Brain microvascular endothelial cell (primary cell): ENCODE measurements at places on chromosomes 6 and 20.

DNA sequence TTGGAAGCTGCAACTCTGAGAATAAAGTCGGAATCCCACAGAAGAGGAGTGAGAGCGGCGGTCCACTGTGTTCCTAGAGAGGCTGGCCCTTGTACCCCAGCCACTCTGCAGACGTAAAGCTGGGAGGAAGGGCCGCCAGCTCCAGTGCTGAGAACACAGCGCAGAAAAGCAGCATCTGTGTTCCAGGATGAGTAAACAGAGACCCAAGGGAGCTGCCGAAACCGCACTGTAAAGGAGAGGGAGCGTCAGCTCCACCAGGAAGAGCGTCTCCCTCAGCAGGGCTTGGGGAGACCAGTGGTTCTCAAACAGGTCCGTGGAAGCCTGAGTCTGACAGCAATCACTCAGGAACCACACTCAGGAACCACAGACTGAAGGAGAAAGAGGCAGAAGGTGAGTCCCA, 134.0 kb downstream of the WDR27 start:
- DNase-seq, result no peak

DNA sequence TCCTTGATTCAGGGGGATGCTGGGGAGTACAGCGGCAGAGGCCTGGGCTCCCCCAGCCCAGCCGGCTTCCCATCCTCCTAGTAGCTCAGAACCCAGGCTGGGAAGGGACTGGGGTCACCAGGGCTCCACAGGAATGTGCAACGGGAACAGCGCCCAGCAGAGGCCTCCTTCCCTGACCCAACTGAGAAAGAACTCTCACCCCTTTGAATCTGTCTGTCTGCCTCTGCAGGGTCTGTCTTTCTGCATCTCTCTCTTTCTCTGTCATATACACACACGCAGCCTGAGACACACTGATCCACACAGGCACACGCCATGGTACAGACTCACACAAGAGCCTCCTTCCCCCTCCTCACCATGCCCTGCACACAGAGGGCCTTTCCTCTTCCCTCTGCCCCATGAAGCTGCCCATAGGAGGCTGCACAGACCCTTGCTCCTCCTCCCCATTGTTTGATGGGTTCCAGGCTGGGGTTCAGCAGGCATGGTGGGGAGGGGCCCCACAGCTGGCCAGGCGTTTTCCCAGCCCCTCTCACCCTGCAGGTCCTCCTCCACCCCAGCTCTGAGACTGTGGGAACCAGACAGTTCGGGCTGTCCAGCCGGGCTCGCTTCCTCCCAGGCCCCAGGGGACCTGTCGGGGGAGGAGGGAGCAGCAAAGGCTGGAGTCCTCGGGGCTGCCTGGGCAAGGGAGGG, 2.8 kb downstream of the FOXS1 start:
- DNase-seq, result peak; percentile 84

DNA sequence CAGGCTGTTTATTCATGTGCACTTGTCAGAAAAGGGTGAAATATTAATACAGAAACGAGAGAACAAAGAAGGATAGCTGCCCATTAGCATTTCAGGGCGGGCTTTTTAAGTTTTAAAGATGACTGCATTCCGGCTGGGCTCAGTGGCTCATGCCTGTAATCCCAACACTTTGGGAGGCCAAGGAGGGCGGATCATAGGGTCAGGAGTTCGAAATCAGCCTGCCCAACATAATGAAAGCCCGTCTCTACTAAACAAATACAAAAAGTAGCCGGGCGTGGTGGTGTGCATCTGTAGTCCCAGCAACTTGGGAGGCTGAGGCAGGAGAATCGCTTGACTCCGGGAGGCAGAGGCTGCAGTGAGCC, 130.5 kb downstream of the HFE start:
- DNase-seq, result no peak

DNA sequence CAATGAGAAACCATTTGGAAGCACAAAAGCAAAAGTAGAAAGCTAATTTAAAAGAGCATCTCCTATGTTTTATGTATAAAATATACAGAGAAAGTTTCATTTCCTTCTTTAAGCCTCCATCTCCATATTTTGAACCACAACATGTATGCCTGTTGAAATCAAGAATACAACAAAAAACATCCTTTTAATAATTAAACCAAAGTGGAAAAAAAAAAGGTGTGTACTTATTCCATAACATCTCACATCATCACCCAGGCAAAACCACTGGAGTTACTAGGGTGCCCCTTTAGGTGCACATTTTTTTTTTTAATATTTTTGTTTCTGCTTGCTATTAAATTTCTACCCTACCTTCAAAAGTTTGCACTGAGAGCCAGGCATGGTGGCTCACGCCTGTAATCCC, 43.0 kb downstream of the EDN1 start:
- DNase-seq, result no peak

DNA sequence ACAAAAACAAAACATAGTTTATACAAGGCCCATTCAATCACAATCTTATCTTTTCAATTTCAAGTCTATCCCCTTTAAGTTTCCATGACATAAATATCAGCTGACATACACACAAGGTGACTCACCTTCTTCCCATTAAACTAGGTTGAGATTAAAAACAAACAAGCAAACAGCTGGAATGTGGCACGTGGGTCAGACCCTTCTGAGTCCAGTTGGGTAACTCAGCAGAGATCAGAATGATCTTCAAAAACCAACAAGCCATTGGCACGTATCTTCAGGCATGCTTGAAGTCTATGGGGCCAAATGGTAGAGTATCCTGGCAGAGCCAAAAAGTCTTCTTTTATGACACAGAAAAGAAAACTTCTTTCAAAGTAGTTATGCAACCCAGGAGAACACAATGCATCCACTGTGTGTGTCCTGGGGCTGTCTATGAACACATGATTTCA, 603.5 kb upstream of the CITED2 start:
- DNase-seq, result peak; percentile 63

- DNase-seq, result no peak
Observed at GRCh38 chr20:50872560-50873425, 58.4 kb downstream of the ADNP start.

DNA sequence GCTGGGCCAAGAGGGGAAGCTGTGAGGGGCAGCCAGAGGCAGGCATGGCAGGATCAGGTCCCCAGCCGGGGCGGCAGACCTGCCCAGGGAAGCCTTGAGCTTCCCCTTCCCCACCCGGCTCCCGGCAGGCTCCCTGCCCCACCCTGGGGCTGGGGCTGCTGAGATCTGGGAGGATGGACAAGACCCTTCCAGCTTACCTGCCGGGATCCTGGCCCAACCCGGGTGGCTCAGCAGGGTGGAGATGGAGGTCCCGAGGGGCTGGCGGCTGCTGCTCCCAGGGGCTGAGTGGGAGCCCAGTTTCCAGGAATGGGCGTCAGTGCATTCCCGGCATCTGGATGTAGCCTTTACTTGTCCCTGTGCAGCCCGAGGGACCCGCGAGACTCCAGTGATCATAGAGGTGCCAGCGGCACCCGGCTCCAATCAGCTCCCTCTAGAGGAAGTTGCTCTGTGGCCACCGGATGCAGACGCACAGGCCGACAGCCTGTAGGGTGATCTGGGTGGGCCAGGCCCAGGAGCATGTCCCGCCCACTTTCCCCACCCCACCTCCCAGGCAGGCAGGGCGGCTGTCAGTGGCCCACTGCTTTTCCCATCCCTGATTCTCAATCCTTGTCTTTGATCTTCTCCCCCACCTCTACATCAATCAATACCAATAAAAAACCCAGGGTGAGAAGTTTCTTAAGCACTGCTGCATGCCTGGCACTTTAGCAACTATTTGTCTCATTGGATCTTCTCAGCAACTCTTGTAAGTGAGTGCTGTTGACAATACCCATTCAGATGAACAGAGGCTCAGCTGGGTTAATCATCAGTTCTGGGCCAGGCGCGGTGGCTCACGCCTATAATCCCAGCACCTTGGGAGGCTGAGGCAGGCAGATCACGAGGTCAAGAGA, at the start of gene BAK1:
Gene BAK1 (minus strand): TSS at position 449 of the 887 bp plus-strand sequence. CDS start 2,672 bp downstream, outside the sequence.
- peak; percentile 89 for DNase-seq

DNA sequence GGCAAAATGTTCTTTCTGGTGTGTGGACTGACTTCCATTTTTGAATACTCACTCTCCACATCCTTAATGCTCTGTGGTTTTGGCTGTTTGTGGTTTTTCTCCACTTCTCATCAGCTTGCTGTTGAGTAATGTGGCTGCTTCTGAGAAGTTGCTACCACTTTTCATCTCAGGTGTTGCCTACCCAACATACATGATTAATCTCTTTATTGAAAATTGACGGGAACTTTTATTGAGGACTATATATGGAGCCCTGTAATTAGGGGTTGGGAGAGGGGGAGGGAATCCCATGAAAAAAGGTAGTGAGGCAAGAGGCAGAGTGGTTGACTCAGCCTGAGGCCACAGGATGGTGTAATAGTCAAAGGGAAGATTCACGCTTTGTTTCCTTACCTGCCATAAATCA, 17.6 kb downstream of the IL22RA2 start:
- DNase-seq, result peak; percentile 17

DNA sequence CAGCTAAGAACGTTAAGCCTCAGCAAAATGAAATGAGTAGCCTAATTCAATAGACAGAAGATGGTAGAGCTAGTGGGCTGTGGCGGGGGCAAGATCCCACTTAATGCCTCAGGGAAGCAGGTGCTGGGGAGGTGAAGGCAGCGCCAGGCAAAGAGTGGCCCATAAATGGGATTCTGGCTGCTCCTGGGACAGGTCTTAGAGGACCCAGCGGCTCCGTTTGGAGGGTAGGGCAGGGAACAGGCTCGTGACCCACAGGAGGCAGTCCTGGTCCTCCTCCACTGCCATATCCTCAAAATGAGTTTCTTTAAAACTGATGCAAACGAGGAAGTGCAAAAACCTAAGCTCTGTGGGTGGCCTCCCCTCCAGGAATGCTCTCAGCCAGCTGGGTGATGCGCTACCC, 32.7 kb downstream of the SAYSD1 start:
- no peak for DNase-seq

- DNase-seq, result no peak
Observed at GRCh38 chr6:83411731-83412130, 19.1 kb downstream of the ME1 start.

- DNase-seq, result no peak
Observed at GRCh38 chr6:149899486-149899885, 1.6 kb upstream of the RAET1E start.

DNA sequence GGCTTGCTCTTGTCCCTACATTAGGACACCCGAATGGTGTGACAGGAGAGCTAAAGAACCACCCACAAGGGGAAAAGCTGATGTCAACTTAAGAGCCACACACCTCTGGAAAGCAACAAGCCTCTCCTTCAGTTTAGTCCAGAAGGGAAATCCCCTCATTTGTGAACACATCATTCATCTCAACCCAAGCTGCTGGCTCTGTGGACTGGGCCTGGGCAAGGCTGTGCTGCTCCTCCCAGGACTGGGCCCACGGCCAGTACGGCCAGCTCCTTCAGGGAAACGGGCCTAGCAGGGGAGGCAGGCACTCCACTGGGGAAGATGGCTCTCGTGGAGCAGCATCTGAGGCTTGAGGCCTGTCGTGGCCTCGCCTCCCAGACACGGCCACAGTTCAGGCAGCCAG, 12.8 kb upstream of the SLC4A11 start:
- DNase-seq, result no peak

DNA sequence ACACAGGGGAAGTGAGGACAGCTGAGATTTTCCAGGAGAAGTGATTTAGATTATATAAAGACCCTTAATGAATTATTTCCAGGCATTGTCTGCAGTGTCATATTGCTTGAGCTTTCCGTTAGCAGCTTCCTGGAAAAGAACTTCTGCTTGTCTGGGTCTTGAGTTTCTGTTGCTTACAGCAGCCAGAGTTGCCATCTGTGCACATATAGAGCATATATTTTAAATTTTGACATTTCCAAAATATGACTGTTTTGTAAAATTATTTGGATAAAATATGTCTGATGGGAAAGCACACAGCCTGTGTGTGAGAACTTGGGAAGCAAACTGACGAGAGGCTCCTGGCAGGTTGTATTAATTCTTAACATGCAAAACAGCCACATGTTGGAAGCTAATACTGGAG, 21.0 kb upstream of the NKX2-2 start:
- no peak for DNase-seq

DNA sequence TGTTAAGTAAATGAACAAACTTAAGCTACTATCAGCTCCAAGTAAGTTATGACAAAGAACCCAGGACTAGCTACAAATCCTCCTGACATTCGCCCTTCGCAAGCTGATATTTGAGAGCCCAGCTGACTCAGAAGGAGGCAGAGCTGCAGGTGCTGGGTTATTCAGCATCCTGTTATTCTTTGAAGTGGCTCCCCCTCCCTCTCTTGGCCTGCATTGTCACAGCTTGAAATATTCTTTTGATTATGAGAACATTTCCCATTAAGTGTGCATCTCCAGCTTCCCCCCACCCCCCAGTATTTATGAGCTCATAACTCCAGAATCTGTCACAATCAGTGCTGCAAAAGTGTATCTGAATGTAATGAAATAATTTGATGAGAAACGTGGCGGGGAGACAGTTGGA, 78.8 kb upstream of the RALY start:
- peak; percentile 88 for DNase-seq

GRCh38 chr6:138222901-138223546, 4.7 kb upstream of the PBOV1 start:
- DNase-seq, result no peak

DNA sequence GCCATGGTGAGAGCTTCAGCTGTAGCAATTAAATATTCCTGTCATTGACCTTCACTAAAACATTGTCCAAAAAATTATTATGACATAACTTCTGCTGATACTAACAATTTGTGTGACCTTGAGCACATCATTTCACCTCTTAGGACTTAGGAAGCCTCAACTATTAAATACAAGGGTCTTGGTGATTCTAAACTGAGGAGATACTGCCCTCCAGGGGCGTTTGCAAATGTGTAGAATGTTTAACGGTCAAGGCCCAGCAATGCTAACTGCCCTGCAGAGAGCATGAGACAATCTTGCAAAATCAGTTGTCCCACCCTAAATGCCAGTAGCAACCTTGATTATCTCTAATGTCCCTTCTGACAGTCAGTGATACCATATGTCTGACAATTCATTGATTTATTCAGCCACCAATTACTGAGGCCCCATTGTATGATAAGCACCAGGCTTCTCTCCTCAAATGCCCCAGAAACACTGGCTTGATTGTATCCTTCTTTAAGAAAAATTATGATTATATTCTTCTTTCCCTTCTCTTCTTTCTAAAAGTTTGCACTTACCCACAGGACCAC, 284.1 kb upstream of the PLN start:
- DNase-seq, result peak; percentile 38

DNA sequence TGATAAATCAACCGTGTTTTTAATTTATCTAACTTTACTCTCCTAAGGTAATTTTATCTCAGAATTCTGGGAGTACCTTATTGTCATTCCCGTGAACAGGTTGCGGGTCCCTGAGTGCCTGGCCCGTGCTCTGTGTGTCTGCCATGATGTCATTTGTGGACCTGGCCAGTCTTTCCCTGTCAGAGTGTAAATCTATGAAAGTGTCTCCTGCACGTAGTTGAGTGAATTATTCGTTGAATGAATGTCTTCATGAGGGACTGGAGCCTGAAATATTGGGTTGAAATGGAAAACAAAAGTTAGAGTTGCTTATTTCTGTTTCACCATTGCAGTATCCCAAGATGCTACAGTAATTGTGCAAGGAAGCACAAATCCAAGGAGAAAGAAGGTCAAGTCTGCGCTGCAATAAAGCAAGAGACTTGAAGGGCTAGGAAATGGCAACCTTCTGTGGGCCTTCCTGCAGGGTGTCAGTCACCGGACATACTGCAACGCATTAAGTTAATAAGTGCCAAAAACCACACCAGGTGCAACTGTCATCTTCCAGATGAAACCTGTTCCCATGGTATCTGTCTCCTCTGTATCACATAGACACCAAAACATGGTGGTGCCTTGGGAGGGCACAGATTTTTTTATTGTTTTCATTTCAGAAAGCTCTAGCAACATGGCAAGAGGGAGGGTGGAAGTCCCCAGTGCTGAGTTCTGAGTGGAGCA, 135.5 kb downstream of the ZDHHC14 start:
- DNase-seq, result no peak

- DNase-seq, result no peak
Observed at GRCh38 chr6:137846772-137847313, 20.2 kb upstream of the TNFAIP3 start.
